ENCODE measurements at places on chromosomes 5 and 9. TPM values are rescaled to one million over a fixed set of nuclear protein-coding genes. Genes with fewer than 3 reads are reported as not detected.

Gene GABRA1
- total RNA-seq, result not detected

- DNase-seq, result no peak
Measured at GRCh38 chr5:159915904-159916840, at the start of gene ADRA1B. Gene ADRA1B, plus strand, starts transcription at chr5:159916482. Its CDS starts 424 bp downstream, at chr5:159916906.

DNA sequence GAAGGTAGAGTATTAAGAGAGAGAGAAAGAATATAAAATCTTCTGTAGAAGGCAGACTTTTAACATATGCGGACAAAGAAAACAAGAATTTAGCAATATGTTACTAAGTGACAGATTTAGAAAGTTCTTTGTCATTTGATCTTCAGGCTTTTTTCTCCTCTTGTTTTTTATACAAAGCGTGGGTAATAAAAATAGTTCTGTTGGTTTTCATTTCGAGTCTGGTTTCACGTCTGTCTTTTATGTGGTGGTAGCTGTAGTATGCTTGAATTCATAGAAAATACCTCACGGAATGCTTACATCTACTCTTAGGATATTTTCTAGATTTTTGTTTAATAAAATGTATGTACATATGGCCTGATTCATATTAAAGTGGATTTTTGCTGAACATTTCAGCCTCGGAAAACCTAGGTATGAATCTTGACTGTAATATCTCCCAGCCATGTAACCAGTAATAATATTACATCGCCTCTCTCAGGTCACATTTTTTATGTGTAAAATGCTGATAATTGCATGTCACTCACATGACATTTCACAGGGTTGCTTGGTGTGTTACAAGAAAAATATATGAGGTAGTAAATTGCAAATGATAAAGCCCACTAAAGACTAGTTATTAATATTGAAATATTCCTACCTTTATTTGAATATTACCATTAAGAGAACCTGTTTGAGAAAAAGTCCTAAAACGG, 72.5 kb upstream of the TAF11L2 start:
- no peak for DNase-seq

GRCh38 chr5:147927901-147928300, 21.6 kb upstream of the C5orf46 start:
- DNase-seq, result no peak

Gene PTGS1
- total RNA-seq, result 2.2 TPM

Gene PPP3R2
- total RNA-seq, result not detected

GRCh38 chr5:171421331-171422262, 2.1 kb downstream of the FGF18 start:
- DNase-seq, result no peak

DNA sequence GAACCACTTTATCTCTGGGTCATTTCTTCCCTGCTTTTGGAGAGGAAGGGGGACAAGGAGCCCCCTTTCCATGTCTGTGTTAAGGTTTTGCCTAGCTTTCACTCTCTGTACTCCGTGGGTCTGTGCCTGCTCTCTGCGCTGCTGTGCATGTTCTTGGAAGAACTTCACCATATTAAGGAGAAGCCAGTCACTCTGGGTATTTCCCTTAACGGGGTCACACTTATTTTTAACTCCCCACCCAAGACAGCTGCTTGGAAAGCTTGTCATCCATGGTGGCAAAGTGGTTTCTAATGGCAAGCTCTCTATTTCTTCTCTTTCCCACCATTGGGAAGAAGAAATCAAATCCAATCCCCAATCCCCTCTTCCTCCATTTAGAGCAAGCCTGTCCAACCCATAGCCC, 44.8 kb upstream of the HMHB1 start:
- no peak for DNase-seq

GRCh38 chr5:50967009-50967562, 300.6 kb downstream of the PARP8 start:
- no peak for DNase-seq

DNA sequence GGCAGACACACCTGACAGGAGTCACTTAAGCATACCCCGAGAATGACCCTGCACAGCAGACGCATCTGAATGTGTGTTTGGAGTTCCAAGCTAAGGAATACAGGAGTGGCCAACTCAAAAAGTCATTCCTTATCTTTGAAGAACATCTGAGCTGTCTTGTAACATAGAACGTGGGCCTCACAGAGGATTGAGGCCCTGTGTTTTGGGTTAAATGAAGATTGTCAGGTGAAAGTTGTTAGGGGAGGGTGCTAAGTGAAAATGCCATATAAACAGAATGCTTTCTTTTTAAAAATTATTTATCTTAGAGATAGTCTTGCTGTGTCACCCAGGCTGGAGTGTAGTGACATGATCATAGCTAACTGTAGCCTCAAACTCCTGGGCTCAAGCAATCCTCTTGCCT, 100.9 kb downstream of the PIK3R1 start:
- no peak for DNase-seq

- no peak for DNase-seq
Measured at GRCh38 chr9:20382460-20383071, 239.7 kb downstream of the MLLT3 start.

- no peak for DNase-seq
Measured at GRCh38 chr5:78235289-78235688, 59.2 kb downstream of the AP3B1 start.

GRCh38 chr5:118314931-118315330, 673.4 kb downstream of the DTWD2 start:
- no peak for DNase-seq

Gene MYMK
- total RNA-seq, result not detected

DNA sequence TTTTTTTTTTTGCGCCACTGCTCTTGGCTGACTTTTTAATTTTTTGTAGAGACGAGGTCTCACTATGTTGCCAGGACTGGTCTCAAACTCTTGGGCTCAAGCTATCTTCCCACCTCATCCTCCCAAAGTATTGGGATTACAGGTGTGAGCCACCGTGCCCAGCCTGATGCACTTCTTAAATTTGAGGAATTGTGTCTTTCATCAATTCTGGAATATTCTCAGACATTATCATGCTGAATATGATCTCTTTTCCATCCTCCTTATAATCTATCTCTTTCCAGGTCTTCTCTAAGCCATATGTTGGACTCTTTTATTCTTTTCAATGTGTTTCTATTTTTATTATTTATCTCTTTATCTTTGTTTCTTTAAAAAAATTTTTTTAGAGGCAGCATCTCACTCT, 196.2 kb upstream of the IER5L start:
- no peak for DNase-seq

- DNase-seq, result no peak
Measured at GRCh38 chr9:132647355-132647754, 22.4 kb downstream of the DDX31 start.

- no peak for DNase-seq
Measured at GRCh38 chr5:178564811-178565550, 25.2 kb downstream of the COL23A1 start.

GRCh38 chr5:73447530-73448462, 781 bp downstream of the FOXD1 start:
- DNase-seq, result peak; percentile 57

Gene PNPLA7
- total RNA-seq, result 8.5 TPM

- no peak for DNase-seq
Measured at GRCh38 chr9:92590377-92590776, 54.6 kb upstream of the ECM2 start.

DNA sequence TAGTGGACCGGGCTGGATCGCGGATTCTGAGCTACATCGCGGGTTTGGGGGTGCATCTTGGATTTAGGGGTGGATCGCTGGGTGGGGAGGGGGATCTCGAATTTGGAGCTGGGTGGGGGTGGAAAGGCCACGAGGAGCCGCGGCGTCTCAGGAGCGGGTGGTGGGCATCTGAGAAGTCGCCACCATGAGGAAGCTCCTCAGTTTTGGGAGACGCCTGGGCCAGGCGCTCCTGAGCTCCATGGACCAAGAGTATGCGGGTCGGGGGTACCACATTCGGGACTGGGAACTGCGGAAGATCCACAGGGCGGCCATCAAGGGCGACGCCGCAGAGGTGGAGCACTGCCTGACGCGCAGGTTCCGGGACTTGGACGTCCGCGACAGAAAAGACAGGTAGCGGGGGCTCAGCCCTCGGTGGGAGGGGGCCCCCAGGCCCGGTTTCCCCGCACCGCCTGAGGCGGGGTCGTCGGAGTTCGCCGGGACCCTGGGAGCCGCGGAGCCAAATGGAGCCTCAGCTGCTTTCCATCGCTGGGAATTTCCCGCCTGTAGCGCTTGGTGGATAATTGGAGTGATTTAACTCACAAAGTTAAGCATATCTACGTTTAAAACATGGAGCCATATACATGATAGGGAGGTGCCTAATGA, 376 bp downstream of the ANKRD18B start:
- DNase-seq, result no peak

Gene TMC1
- not detected for total RNA-seq

DNA sequence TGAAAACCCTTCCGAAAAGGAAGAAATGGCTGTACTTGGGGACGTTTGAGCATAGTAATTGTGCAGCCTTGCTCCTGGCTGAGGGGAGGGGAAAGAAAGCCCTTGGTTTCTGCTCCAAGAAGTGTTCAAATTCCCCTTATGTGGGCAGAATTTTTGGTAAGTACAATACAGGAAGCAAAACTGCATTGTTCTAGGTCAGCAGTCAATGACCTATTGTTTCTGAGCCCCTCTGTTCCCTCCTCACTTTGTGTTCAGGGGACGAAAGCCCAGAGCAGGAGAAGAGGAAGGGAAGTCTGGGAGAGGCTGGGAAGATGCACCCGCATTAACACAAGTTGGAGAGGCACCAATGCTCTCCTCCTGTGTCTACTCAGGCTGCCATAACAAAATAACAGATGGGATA, 11.9 kb downstream of the BASP1 start:
- DNase-seq, result no peak

DNA sequence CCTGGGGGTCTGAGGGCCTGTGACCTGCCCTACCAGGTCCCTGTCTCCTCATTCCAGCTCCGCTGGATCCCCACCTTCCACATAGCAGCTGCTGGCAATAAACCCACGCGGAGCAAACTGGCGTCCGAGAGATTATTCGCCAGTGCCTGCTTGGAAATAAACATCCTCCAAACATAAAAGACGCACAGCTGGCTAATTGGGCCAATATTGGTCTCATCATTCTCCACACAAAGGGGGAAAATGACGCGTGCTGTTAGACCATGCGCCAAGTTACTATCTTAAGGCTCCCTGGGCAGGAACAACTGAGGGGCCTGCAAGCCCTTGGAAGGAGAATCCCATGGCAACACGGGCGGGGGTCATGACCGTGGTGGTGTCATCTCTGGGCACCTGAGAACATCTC, 73.3 kb upstream of the SARDH start:
- DNase-seq, result no peak

- DNase-seq, result no peak
Measured at GRCh38 chr5:94245608-94246007, 372.8 kb downstream of the KIAA0825 start.

Gene SETX
- 67.9 TPM for total RNA-seq

DNA sequence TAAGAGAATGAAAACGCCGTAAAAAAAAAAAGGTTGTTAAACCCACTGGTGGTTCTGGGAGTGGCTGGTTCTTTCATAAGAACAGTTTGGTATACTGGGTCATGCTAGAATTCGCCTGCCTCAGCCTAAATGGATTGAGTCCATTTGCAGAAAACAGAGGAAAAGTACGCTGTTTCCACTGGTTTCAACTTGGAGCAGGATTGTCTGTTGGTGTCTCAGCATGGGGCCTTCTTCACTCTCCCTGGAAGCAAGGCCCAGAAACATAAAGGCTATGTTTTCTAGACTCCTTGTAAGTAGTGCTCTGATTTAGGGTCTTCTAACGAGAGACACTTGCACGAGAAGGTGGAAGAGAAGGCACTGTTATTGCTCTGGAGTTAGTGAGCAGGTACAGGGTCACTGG, 116.9 kb upstream of the MTAP start:
- DNase-seq, result no peak

DNA sequence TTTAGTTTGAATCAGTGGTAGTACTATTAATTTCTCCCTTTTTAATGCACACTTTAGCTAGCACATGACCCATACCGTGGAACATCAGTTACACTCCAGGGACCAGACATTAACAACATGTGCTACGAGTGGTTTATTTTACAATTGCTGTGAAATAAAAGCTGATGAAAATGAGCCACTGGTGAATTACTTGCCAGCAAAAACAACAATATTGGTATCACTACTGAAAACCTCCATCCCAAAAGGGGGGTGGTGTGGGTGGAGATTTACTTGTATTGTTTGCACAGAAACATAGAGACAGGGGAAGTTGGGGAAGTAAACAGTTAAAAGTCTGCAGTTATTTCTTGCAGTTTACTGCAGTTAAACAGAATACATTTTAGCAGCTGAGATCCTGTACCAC, 369.6 kb upstream of the GRAMD2B start:
- DNase-seq, result no peak

GRCh38 chr5:25095261-25095660, 450.5 kb upstream of the CDH10 start:
- no peak for DNase-seq

Gene SNAPC4
- total RNA-seq, result 15.4 TPM

Gene ASPN
- total RNA-seq, result not detected

Gene C6
- not detected for total RNA-seq

DNA sequence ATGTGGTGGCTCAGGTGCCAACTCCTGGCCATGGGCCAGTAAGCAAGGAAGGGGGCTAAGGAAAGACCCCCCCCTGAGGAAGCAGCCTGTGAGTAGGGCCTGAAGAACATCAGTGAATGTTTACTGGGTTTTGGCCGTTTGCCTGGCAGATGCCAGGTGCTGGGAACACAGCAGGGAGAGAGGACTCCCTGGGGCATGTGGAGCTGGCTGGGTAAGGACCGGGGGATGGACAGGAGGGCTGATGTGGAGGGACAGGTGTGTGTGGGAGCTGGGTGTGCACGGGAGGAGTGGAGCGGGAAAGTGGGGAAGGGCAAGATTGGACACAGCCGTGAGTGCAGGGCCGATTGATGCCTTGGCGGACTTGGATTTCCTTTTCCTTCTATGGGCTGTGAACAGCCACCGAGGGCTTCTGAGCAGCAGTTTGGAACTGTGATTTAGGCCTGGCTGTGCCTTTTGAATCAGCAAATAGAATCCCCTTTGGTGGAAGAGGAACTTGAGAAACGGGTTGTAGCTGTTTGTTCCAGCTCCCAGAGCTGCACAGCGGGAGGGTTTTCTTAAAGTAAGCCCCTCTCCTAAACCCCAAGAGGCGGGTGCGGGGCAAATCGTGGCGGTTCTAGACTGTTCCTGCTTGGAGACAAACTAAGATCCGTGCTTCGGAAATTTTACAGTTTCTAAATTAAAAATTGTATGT, 3.1 kb downstream of the HMCN2 start:
- no peak for DNase-seq

Gene WNT8A
- total RNA-seq, result not detected
